ENCODE measurements at places on chromosomes 6 and 20. TPM values are rescaled to one million over a fixed set of nuclear protein-coding genes. Genes with fewer than 3 reads are reported as not detected.

DNA sequence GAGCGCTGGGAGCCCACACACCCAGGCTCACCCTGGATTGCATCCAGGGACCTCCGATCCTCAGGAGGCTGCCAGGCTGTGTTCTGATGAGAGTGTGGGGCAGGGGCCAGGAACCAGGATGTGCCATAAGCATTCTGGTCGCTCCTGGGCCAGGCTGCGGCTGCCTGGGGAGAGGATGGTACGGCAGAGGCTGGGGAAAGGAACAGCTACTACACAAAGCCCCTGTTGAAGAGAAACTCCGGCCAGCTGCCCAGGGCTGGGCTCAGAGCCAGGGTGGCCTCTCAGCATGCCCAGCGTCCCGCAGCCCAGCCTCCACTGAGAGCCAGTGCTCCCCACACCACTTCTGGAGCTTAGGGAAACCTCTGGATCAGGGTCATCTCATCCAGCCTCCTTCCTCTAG is 21.7 kb upstream of the OCSTAMP start:
- DNase-seq, result peak; percentile 55

DNA sequence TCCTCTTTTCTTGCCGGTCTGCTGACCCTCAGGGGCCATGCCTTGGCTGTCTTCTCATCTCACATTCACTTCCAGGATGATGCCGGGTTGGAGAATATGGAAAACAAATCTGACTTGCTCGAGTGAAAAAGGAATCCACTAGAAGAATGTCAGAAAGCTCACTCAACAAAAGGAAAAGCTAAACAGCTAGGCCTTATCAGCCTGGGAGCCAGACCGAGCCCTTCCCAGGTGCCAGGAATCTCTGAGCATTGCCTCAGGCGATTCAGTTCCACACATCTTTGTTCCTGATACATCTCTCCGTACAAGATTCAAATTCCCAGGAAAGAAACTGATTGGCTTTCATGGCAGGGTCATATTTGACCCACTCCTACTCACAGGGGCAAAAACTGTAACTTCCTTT is 9.2 kb upstream of the OSER1 start:
- no peak for DNase-seq

DNA sequence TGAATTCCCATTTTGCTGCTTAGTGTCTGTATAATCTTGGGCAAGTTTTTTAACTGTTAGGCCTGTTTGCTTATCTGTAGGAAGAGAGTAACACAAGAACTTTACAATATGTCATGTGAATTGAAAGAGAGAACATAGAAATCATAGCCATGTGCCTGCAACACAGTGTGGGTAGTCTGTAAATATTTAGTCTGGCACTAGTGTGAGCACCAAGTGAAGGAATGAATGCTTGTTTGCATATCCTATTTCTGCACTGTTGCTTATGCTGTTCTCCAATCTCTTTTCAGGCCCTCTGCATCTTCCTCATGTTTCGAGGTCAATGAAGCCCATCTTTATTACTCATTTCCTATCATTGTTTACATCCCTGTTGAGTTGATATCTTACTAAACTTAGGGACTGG is 49.2 kb downstream of the CBFA2T2 start:
- peak; percentile 57 for DNase-seq

DNA sequence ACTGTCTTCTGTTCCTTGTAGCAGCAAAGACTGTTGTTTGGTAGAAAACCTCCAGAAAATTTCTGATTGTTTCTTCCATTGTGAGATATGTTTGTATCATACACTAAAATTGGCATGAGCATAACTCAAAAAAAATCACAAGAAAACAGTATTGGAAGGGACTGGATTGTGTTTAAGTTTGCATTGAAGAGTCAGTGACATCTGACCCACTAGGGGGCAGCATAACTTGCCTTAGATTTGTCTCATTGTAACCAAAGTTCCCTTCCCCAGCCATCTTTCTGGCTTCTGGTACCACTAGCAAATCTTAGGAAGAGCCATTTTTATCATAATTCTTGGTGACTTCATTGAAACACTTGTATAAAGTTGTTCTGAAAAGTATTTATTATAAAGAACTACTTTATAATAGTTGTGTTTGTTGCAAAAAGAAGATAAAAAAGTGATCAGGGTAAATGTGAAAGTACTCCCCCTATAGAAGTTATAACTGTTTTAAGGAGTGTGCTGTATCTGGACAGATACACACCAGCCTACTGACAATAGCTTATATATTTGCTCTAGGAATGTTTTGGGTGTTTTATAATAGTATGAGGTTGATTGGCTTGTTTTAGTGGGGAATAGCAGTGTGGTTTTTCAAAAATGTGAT is 7.7 kb downstream of the CSTF1 start:
- DNase-seq, result peak; percentile 74

- DNase-seq, result no peak
Measured at GRCh38 chr6:99146711-99147110, 199.0 kb upstream of the FBXL4 start.

GRCh38 chr6:39137245-39137644 is 22.3 kb upstream of the SAYSD1 start:
- peak; percentile 29 for DNase-seq

GRCh38 chr20:49786196-49786595 is 26.4 kb upstream of the SLC9A8 start:
- DNase-seq, result no peak

- no peak for DNase-seq
Measured at GRCh38 chr20:36932476-36933426, 18.8 kb downstream of the SAMHD1 start.

DNA sequence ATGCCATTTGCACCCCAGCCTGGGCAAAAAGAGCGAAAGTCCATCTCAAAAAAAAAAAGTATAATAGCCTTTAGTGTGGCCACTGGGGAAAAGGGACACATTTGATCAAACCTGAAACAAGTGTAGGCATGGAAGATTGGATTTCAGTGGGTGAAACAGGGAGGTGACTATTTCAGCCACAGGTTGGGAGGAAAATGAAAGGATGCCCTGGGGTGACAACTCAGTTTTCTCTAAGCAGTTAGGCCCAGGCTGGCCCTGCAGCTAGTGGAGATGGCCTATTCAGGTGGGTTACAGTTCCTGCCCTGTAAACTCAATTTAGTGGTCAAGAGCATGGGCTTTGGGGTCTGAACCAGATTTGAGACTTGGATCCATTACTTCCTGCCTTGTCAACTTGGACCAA is 36.4 kb downstream of the SPATA2 start:
- no peak for DNase-seq

- DNase-seq, result no peak
Measured at GRCh38 chr6:84166395-84166794, 61.0 kb downstream of the CEP162 start.

GRCh38 chr6:41487860-41488432 is 58.2 kb upstream of the FOXP4 start:
- DNase-seq, result no peak

DNA sequence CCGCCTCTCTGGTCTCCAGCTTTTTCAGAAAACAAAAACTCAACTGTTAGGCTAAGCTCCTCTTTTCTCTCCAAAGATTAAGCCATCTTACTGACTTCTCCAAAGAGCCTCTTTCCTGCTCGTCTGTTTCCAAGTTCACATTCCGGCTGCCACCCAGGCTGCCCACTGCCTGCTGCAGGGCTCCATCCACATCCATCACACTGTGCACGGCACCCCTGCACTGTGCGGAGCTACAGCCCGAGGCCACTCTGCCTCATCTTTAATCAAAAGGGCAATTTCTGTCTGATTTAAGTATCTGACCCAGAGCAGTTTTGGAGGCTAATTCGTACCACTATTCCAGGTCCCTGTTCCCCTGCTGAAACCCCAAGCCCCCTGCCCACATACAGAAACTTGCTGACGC is 141.6 kb upstream of the ARMC2 start:
- no peak for DNase-seq

DNA sequence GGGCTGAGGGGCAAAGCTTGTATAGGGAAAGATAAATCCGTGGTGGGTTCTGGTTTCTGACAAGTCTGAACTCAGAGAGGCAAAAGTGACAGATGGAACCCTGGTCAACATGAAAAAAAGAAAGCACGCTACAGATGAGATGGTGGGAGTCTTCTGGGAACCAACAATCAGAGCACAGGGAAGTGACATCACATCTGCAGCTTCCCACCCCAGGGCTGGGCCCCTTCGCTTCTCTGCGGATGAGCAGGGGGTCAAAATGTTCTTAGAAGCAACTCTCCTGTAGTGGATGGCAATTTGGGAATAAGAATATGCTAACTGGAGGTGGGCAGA is 129.2 kb upstream of the AKAP12 start:
- DNase-seq, result no peak

DNA sequence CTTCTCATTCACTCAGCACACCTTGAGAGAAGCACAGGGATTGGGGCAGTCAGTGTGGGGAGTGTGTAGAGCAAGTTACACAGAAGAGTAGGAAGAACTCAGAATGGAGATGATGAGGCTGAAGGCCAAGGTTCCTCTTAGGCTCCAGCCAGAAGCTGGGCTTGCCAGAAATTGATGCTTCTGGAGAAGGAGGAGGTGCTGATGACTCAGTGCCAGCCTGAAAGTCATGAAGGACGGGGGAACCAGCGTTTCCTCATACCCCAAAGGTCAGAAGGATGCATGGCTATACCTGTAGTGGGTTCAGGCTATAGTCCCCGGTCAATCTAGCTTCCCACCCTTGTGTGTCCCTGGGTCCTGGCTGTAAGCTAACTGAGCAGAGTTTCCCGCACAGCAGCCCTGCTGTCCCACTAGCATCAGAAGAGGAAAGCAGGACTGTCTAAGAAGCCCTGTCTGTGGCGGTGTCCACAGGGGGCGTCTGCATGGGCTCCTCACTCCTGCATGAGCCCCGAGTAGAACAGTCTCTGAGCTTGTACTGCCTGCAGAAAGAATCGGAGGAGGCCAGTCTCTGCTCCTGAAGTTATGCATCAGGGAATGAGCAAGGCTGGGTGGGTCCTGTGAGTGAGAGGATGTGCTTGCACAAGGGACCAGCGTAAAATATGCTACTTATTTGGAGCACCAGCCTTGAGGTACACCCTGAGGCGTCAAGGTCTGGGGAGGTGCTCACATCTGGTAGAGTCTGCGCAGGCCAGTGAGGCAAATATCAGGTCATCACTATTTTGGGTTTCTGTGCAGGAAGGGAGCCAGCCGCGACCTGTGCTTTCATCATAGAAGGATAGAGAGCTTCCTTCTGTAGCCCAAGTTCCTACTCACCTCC is 148.5 kb downstream of the MRPL14 start:
- DNase-seq, result no peak

RGL2 gene
- 101 TPM for polyA plus RNA-seq

CFAP61 gene
- polyA plus RNA-seq, result not detected

TMEM242 gene
- polyA plus RNA-seq, result 5.3 TPM

PRR18 gene
- polyA plus RNA-seq, result not detected

REM1 gene
- 0.14 TPM for polyA plus RNA-seq

WTAP gene
- polyA plus RNA-seq, result 21.7 TPM

ERVFRD-1 gene
- not detected for polyA plus RNA-seq

PNLDC1 gene
- not detected for polyA plus RNA-seq

Data from endothelial cell of umbilical vein (primary cell).